T1000 (cell line): ENCODE measurements at places on chromosomes 2 and 18.

DNA sequence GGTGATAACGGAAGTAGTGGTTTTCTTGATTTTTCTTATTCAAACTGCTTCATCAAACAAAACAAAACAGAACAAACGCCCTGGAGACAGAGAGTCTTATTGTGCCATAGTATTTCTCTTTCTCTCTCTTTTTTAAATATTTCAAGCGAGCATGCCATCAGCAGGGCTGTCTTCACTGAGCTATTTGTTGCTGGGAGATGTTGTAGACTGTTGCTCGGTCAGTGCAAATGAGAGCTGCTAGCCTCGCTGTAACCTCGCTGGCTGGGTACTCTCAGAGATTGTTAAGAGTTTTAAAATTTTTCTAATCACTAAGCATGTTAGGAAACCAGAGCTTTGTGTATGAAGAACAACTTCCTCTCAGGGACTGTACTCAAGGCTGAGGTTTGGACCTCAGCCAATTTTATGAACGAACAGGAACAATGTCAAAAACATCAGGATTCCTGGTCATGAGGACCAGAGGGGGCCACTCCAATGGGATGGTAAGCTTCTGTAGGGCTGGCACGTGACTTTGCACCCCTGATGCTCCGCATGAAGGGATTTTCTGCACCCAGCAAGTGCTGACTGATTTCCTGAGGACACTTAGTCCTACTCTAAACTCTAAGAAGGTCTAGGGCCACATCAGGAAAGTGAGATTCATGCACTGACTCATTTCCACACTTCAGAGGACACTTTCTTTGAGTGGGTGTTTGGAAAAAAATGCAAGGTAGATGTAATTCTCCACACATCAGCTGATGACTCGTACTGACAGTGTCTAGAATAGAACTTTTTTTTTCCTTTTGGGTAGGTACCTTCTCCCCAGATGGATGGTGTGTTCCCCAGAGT is 59.8 kb upstream of the IL1R1 start:
- no peak for DNase-seq

DNA sequence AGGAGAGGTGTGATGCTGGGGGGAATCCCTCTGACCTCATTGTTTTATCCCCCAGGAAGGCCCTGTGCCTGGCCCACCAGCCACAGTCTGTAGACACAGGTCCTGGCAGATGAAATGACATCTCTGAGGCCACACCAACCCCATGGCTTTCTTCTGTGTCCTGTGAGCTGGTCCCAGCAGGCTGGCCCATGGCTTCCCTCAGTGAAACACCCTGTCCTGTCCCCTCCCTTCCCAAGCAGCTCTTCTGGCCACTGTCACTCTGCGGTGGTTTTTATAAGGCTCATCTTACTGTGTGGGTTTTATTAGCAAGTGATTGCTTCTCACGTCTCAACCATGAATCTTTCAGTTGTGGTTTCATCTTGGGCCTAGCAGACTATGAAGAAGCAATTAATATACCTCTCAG is 102.8 kb upstream of the STPG4 start:
- DNase-seq = no peak

DNA sequence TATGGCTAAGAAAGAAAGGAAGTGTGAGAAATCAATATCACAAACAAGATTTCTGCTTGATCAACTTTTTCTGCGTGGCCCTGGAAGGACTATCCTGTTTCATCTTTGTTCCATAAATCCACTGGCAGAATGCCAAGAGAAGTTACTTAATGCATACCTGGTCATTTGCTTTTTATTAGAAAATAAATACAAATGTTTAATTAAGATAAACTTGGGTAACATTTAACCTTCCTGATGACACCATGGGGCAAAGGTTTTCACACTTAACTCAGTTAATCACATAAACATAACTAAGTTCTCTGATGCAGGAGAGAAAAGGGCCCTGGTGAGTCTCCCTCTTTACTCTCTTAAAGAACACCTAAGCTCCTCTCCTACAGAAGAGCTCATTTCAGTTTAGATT is 203.3 kb downstream of the AFF3 start:
- DNase-seq = no peak

DNA sequence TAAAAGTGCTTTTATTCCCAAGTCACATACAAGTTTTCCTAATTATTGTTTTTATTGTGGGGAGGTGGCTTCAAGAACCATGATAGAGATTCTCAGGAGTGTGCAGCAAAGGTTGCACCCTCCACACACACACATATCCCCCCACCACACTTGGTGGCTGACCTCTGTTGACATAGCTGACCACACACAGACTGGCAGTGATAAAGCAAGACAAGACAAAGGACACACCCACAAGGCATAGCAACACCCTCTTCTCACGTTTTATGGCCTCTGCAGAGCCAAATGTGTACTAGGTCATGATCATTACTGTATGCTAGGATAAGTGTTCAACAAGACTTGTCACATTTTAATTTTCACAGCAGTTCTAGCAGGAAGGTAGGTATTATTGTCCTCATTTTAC is 143.0 kb upstream of the EPC2 start:
- DNase-seq = no peak

- no peak for DNase-seq
Observed at GRCh38 chr2:208643145-208643544, 236.6 kb downstream of the PTH2R start.

GRCh38 chr2:27379836-27380625 is 503 bp downstream of the ZNF513 start:
- no peak for DNase-seq

DNA sequence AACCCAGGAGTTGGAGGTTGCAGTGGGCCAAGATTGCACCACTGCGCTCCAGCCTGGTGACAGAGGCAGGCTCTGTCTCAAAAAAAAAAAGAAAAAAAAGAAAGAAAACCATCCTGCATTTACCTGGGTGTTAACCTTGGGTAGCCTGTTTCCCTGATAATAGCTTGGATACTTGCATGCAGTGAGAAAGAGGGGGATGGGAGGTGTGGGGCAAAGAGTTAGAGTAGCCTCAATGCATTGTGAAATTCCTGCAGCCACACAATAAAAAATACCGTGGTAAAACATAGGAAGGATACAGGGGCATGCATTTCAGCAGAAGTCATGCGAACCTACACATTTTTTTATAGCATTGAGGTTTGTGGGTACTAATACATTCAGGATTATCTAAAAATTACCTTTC is 76.6 kb upstream of the ZNF516 start:
- DNase-seq = no peak

DNA sequence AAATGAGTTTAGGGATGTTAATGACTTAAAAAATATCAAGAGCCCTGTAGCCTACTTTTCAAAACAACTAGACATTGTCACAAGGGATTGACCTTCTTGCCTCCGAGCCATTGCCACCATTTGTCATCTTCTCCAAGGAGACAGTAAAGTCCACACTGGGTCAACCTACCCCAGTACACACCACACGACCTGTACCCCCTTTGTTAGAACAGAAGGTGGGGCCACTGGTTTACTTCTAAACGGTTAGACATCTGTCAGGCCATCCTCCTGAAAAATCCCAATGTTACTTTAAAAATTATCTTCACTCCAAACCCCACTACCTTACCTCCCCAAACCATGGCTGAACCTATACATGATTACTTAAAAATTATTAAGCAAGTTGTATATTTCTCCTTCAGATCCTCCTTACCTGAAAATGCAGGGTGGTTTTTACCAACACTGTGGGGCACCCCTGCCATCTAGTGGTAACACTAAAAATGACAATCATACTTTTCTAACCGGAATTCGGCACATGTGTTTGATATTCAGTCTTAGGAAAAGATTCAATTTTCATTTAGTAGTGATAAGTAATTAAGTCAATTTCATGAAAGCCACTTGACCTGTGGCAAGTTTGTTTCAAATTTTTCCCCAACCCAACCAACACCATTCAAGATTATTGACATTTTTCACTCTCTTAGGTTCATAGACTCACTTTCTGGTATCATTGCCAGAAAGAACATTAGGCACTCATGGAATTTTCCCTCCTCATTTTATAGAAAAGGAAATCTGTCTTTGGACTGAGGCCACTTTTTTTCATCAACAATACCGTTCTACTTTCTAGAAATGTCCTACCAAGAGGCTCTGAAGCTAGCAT is 265.3 kb upstream of the PKDCC start:
- DNase-seq = peak; percentile 8

DNA sequence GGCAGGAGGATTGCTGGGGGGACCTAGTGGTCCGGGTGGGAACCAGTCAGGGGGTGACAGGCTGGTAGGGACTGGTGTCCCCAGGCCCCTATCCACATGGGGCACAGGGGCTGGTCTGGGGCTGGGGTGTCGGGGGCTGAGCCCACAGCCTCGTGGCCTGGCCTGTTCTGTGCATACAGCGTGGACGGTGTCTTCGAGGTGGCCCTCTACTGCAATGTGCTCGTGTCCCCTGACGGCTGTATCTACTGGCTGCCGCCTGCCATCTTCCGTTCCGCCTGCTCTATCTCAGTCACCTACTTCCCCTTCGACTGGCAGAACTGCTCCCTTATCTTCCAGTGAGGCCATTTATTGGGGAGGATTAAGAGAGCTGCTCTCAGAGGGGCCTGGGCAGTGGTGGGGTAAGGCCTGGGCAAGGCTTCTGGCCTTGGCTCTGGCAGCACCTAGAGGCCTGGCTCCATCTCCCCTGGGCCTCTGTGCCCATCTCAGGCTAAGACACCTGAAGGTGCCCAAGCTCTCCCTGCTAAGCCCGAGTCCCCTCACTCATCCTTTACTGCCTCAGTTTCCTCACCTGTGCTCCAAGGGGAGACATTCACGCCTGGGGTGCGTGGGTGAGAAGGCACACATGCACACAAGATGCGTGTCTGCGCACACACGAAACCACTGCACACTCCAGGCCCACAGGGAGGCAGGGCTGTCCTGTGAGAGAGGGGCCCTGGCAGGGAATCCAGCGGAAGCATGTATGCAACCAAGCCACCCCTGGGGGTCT is 1.9 kb downstream of the CHRNG start:
- no peak for DNase-seq

DNA sequence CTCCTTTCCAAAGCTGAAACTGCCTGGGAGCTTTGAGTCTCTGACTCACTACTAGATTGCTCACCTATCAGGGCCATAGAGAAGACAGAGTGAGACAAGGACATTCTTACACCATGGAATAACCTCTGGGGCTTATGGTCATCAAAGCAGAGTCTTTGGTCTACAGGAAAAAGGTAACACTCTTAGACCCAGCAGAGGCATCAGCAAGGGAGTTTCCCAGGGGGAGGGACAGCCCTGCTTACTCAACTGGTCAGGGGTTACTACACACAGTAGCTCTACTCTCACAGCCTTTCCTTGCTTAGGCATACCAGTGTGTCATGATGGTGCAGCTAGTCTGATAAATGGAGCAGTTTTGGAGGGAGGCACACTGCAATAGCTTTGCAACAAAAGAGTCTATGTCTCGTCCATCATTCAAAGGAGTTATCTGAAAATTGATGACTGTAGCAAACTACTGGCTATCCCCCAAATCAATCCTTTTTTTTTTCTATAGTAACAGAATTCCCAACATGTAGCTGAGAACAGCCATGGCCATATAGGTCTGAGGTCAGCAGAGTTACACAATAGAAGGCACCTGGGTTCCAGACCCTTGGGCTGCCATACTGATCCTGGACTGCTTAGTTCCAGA is 22.4 kb upstream of the CD28 start:
- peak; percentile 51 for DNase-seq

DNA sequence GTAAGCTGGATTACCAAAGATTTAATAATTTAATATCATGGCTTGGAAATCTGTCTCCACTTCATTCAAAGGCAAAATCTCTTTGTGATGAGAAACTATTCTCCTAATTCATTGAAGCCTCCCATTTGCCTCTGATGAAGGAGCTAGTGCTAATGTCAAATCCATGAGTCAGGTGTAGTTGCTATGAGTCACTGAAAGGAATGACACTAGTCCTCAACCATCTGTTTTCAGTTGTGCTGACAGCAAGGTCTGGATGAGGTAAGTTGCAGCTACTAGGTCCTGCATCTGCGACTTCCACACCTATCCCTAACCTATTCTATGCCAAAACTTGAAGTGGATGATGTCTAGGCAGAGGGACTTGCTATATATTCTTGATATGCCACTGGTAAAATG is 324.0 kb upstream of the UBE2E3 start:
- DNase-seq = no peak

DNA sequence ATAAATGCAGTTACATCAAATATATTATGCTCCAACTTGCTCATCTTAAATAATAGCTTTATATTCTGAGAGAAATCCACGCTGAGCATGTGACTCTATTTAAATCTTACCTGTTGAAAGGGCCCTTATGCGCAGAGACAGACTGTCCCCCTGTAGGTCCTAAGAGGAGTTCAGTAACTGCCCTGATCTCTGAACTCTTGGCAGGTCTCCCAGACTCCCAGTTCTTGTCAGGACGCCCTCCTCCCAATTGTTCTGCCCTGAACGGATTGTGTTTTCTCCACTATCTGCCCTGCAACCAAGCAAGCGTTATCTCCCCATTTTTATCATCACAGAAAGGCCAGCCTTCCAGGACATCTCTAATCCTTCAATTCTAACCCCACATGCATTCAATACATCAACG is 954.6 kb downstream of the TSN start:
- DNase-seq = no peak

DNA sequence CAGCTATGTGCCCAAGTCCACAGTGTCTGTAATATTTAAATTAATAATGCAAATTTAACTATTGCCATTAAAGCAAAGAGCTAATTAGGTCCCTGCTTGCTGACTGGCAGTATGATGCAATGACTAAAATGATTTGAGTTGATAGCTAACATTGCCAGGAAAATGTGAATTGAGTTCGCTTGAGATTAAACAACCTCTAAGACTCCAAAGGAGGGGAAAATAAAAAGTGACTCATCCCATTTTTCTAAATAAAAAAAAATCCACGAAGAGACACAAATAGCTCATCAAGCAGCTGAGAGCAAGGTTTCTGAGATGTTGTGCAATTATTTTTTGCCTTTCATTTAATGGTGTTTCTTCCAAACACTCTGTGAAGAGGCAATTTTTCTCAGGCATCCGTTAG is 413.0 kb downstream of the MTX2 start:
- DNase-seq = no peak

DNA sequence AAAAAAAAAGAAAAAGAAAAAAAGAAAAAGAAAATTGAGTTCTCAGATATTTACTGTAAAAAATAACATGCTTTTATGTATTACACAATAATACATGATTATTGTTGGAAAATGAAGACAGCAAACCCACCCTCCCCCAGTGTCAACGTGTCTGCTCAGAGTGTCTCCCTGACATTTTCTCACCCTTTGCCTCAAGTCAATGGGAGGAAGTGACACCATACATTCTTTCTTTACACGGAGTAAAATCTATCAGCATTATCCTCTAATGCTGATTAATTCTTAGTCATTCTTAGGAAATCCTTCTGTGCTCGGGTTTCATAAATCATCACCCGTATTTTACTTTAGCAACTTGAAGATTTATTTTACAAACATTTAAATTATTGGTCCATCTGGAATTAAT is 32.0 kb downstream of the CTAGE1 start:
- DNase-seq = no peak
